Activated naive CD4-positive, alpha-beta T cell treated with anti-CD3 and anti-CD28 coated beads, Interleukin-2, amount 10 ng/mL, durations not matched to agents 7 days and 5 days (primary cell): ENCODE measurements at places on chromosomes 11 and 22.

DNA sequence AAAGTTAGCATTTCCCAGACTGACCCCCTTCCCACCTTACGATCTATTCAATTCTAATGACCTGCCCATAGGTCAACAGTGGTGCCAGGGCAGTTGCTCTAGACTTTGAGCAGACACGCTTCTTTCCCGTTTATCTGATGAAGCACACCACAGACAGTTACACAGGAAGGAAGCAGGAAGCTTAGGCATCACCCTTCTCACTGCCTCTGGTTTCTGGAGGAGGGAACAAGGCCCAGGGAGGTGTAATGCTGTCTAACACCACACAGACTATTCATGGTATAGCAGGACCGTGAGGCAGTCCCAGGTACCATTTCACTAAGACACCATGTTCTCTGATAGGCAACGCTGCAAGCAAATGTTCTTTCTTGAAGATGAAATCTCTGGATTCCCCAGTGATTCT lies 279.4 kb downstream of the NTM start:
- no peak overlapping the region for H3K27ac ChIP-seq
- no peak overlapping the region for H3K4me3 ChIP-seq
- no peaks in the 10 kb centered on the region for H3K4me1 ChIP-seq
- H3K27me3 ChIP-seq, result no peaks in the 10 kb centered on the region
- DNase-seq, result no peak

- H3K4me1 ChIP-seq, result peaks cover 6% of the 10 kb centered on the region
- H3K27ac ChIP-seq, result no peak overlapping the region
- H3K36me3 ChIP-seq, result peaks cover 5% of the 10 kb centered on the region
- no peak for DNase-seq
- no peaks in the 10 kb centered on the region for H3K27me3 ChIP-seq
These were observed 88.5 kb downstream of the GRAMD1B start for GRCh38 chr11:123518496-123519054.

DNA sequence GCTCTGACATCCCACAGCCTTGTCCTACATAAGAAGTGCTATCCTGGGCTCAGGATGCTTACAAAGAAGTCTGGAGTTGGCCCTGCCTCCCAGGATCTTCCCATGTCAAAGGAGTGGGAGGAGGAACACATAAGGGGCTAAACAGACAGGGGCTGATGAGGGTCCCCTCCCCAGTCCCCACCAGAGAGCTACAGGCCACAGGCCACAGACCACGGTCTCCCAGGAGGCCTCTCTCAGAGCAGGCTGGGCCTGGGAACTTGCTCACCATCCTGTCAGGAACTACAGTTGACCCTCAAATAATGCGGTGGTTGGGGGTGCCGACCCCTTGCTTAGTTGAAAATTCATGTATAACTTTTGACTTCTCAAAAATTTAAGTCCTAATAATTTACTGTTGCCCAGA lies 315.5 kb downstream of the NTM start:
- H3K27me3 ChIP-seq, result peaks cover 3% of the 10 kb centered on the region
- H3K4me3 ChIP-seq, result no peak overlapping the region
- no peak for DNase-seq
- no peaks in the 10 kb centered on the region for H3K36me3 ChIP-seq

DNA sequence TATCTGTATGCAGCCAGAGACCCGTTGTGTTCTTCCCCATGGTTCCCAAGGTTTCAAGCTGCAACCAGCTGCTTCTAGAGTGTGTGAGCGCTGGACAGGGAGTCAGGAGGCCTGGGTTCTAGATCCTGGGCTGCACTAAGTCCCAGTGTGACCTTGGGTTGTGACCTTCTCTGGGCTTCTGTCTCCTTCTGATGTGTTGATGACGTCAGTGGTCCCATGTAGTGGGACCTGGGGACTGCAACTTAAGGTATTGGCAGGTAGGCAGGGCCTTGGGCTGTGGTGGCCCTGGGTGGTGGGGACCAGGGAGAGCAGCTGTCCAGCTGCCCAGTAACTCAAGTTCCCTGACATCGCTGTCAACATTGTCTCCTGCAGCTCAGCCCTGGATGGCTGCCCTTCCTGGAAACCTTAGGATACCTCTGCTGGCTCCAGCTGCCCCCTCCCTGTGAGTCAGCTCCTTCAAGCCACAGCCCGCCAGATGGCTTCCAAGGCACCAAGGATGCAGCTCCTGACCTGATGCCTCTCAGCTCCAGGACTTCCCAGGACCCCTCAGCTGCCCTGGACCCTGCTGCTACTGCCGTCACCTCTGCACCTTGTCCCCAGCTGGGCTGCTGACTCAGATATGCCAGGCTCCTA lies 1.3 kb upstream of the PVALB start:
- H3K27me3 ChIP-seq, result peaks cover 90% of the 10 kb centered on the region
- H3K4me1 ChIP-seq, result peaks cover 10% of the 10 kb centered on the region
- no peaks in the 10 kb centered on the region for H3K36me3 ChIP-seq
- H3K4me3 ChIP-seq, result no peak overlapping the region

- DNase-seq, result no peak
- H3K4me1 ChIP-seq, result no peaks in the 10 kb centered on the region
These were observed 199.5 kb downstream of the TTC28 start for GRCh38 chr22:28480000-28480715.

DNA sequence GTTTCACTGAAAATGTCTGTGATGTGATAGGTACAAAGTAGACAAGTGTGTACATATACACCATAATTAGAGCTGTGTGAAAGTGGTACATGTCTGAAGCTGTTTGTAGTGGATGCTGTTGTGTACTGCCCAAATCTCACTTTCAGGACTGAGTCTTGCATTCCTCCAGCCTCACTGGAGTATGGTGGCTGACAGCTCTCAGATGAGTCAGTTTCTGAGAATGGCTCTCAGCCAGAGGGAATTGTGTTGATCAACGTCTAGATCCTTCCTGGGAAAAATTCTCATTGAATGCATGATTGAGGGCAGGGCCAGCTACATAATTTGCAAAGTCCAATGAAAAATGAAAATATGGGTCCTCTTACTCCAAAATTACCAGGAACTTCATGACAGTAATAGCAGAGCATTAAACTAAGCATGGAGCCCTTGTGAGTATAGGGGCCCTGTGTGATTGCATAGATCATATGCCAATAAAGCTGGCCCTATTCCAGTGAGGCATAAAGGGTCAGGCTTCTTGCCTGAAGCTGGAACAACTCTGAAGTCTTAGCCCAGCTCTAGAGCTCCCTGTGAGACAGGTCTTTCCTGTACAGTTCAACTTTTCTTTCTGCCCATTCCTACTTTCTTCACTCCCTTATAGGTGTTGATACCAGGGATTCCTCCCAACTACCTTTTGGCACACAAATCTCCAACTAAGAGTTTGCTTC lies 10.8 kb upstream of the CYP2R1 start:
- peaks cover 43% of the 10 kb centered on the region for H3K4me1 ChIP-seq
- H3K36me3 ChIP-seq, result no peaks in the 10 kb centered on the region
- DNase-seq, result no peak
- no peak overlapping the region for H3K27ac ChIP-seq
- H3K27me3 ChIP-seq, result no peaks in the 10 kb centered on the region

GRCh38 chr11:117248341-117248740 lies 15.9 kb downstream of the RNF214 start:
- H3K36me3 ChIP-seq, result peaks cover 32% of the 10 kb centered on the region
- H3K4me3 ChIP-seq, result no peak overlapping the region
- H3K4me1 ChIP-seq, result no peaks in the 10 kb centered on the region
- H3K27ac ChIP-seq, result no peak overlapping the region

- peak overlapping the region; percentile 88 for H3K27ac ChIP-seq
- H3K4me3 ChIP-seq, result peak overlapping the region; percentile 32
- peaks cover 75% of the 10 kb centered on the region for H3K36me3 ChIP-seq
- no peaks in the 10 kb centered on the region for H3K27me3 ChIP-seq
These were observed 9.0 kb downstream of the NEAT1 start for GRCh38 chr11:65431451-65432099.

- H3K4me3 ChIP-seq, result no peak overlapping the region
- DNase-seq, result no peak
- H3K4me1 ChIP-seq, result no peaks in the 10 kb centered on the region
- H3K36me3 ChIP-seq, result no peaks in the 10 kb centered on the region
- no peak overlapping the region for H3K27ac ChIP-seq
These were observed 107.9 kb upstream of the BMAL1 start for GRCh38 chr11:13169709-13170108.

DNA sequence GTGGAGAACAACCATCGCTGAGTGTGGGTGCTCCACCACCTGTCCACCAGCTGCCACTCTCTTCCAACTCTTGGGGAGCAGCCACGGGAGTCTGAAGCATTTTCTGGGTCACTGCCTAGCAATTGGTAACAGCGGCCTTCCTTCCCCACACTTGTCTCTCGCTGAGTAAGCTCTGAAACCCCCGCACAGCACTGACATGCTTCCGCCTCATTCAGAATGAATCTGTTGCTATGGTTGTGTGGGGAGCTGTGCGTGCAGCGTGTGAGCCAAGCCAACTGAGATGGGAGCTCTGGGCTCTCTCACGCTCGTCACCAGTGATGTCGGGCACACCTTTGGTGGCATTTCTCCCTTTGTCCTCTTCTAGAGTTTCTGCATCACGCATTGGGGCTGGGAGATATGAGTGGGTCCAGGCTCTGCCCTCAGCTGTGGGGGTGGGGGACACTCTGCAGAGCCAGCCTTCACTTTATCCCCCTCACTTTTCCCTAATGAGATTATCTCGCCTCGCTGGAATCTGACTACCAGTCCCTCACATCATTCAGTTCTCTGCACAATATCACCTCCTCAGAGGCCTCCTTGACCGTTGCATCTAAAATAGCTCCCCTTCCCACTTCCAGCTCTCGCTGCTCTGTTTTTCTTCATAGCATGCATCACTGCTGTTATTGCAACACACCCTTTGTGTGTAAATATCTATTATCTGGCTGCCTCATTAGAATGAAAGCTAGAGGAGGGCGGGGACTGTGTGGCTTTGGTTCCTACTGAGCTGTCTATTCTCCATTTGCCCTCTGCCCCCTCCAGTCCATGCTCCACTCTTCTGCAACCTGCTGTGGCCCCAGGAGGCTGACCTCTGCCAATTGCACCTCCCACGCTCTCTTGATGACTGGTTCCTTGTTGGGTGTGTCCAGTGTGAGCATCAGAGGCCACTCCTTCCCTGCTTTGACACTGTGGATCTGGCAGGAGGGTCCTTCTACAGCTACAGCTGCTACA lies 569.9 kb upstream of the CADM1 start:
- no peaks in the 10 kb centered on the region for H3K4me1 ChIP-seq
- no peaks in the 10 kb centered on the region for H3K36me3 ChIP-seq
- no peaks in the 10 kb centered on the region for H3K27me3 ChIP-seq
- no peak overlapping the region for H3K27ac ChIP-seq

DNA sequence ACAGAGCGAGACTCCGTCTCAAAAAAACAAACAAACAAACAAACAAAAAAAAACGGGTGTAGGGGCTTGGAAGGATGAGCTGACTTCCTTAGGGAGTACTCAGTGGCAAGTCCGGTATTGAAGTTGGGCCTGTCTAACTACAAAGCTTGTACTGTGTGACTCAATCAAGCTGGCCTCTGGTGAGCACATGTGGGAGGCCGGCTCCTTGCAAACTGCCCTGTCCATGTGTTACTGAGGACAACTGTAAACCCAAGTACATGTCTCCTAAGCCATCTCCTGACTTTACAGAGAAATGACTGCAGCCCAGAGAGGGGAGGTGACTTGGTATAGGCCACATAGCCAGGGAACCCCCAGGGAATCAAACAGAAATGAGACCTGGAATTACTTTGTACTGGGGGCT lies 11.6 kb downstream of the RIBC2 start:
- no peak for DNase-seq
- H3K27ac ChIP-seq, result no peak overlapping the region
- H3K36me3 ChIP-seq, result peaks cover 15% of the 10 kb centered on the region

DNA sequence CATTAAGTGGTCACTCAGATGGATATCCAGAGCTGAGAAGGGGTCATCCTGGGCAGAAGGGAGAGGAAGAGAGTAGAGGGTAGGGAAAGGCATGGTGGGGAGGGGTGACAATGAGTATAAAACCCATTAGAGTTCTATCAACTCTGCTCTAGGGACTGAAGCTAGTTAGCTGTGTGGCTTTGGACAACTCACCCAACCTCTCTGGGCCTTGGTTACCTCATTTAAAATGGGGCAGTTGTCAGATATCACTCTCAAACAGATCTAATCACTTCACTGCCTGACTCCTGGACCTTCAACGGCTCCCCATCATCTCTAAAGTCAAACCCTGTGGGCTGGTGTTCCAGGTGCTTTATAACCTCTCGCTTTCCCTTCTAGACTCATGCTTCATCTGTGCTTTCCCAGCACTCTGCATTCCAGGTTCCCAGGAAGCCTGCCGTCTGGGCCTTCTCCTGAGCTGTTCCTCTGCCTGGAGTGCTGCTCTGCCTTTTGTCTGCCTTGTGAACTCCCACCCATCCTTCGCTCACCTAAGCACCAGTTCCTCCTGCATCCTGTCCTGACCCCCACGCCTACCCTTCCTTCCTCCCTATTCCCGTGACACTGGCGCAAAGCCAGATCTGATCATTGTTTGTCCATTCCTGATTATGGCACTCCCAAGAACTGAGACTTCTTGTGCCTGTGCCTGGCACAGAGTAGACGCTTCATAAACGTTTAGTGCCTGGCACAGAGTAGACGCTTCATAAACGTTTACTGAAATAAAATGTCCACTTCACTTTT lies 22.3 kb upstream of the KCNJ11 start:
- peaks cover 44% of the 10 kb centered on the region for H3K4me1 ChIP-seq
- H3K36me3 ChIP-seq, result no peaks in the 10 kb centered on the region
- no peak for DNase-seq
- H3K27me3 ChIP-seq, result peaks cover 60% of the 10 kb centered on the region

DNA sequence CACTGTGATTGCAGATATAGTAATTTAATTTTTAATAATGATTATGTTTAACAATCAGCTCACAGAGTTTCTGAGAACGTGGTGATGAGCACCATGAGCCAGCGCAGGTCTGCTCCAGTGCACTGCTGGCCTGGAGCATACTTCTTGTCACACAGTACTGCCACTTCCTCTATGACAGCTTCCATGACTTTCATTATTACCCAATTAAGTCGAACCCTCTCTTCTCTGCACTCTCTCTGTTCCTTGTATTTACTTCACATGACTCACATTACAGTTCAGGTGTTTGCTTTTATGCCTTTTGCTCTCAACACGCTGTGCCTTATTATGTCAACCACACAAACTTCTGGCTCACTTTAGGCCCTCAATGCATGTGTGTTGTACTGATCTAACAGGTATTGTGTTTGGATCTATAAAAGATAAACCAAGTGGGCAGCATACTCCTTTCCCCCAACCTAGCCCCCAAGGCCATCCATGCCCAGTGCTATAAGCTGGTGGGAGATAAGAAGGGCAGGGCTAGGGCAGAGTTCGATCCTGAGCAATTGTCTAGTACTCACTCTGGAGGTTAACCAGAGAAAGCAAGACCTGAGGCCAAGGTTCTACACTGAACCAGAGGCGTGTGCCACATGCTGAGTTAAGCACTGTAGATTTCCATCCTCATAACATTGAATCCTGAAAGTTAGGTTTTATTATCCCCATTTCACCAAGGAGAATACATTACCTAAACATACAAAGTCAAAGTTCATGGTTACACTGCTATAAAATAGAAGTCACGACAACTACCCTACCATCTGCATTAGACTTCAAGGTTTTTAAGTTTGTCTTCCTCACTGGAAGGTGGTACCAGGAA lies 356.5 kb downstream of the INSC start:
- DNase-seq, result no peak
- H3K36me3 ChIP-seq, result no peaks in the 10 kb centered on the region
- no peak overlapping the region for H3K27ac ChIP-seq
- H3K27me3 ChIP-seq, result no peaks in the 10 kb centered on the region

GRCh38 chr22:50728523-50728931 lies 9.5 kb upstream of the ACR start:
- H3K27ac ChIP-seq, result no peak overlapping the region
- no peak for DNase-seq
- H3K27me3 ChIP-seq, result no peaks in the 10 kb centered on the region
- no peaks in the 10 kb centered on the region for H3K36me3 ChIP-seq
- peaks cover 5% of the 10 kb centered on the region for H3K4me1 ChIP-seq
